ENCODE measurements at places on chromosomes 6 and 20.

- no peak for DNase-seq
These were observed 151.2 kb upstream of the BMP5 start for GRCh38 chr6:56026455-56027180.

GRCh38 chr6:163964789-163965188 is 550.3 kb downstream of the QKI start:
- no peak for DNase-seq

DNA sequence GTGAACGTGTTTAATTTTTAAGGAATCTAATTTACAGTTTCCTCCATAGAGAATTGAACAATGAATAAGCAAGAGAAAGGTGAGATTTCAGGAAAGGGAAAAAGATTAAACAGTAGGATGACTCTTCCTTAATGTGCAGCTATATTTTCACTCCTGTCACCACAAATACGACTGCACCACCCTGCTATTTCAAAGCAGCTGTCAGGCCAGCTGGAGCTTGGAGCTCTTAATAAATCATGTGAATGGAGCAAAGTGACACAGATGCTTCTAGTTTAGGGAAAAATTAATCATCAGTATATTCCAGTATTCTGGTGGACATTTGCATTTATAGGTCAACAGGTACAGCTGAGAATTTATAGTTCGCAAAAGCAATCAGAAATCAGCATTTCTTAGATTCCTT is 56.5 kb upstream of the PKIB start:
- DNase-seq, result peak; percentile 8

DNA sequence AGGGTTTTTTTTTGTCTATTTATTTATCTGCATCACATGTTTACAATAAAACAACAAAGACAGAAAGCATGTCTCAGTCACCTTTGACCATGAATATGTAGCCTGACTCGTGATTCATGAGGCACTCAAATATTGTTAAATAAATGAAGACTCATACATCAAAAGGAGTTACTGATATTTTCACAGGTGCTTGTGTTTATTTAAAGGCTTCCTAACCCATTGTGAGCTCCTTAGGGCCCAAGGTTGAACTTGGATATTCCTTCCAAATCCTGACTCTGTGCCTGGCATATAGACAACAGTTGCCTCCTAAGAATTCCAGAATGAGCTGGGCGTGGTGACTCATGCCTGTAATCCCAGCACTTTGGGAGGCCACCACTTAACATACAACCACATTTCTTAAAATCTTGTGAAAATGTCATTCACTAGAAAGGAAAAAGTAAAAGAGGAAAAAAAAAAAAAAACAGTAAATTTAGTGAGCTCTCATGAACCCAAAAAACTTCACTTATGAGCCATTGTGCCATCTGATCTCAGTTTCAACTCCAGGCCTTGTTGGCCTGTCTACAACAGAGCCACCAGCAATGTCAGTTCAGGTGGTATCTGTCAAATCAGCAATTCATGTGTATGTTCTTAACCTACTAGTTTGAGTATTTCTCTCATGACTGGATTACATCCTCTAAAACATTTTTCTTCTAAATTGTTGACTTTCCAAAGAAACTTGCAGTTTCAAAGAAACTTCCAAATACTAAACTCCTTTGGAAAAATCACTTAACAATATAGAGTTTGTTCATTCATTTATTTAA is 162.7 kb upstream of the MARCKS start:
- DNase-seq, result no peak

DNA sequence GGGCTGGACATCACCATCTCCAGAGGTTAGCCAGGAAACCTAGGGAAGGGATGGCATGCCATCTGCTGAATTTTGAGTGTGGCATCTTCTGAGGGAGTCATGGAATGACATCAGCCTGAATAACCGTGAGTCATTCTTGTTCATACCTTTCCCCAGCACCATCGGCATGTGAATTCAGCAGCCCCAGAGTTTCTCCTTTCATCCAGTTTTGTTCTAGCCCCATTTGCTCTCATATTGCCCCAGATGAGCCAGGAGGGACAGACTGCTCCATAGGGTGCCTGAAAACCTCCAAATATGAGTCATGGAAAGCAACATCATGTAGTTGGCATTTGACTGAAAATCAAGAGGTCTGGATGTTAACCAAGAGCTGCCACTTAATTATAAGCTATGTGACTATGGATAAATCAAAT is 219.2 kb upstream of the SGK1 start:
- no peak for DNase-seq

GRCh38 chr6:169277619-169278018 is 24.0 kb upstream of the THBS2 start:
- DNase-seq, result no peak

DNA sequence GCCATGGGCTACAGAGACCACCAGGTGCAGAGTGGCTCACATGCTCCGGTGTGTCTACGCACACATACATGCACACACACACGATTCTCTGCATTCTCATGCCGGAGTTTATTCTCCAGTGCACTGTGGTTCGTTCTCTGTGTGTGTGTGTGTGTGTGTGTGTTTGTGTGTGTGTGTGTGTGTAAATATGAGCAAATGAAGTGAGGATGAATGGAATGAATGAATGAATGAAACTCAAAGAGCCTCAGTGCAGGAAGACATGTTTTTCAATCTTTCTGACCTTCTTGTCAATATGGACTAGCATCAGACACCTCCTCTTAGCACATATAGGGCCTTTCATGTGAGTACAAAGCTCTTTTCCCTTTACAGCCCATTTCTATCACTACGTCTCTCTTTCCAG is 1.6 kb downstream of the TMEM74B start:
- DNase-seq, result no peak
